HepG2 (cell line): ENCODE measurements at places on chromosomes 7 and 10. TPM values are rescaled to one million over a fixed set of nuclear protein-coding genes. Genes with fewer than 3 reads are reported as not detected.

TAS2R3 gene
- 0.72 and 0.74 TPM in 2 replicates for polyA plus RNA-seq

HOXA9 gene
- polyA plus RNA-seq, result not detected in 2 replicates

GNGT1 gene
- polyA plus RNA-seq, result not detected in 2 replicates

ZNF365 gene
- not detected in 2 replicates for polyA plus RNA-seq

LRIT1 gene
- not detected in 2 replicates for polyA plus RNA-seq

SERPINE1 gene
- 1,576 and 2,365 TPM in 2 replicates for polyA plus RNA-seq

PITX3 gene
- not detected in 2 replicates for polyA plus RNA-seq

TRIL gene
- polyA plus RNA-seq, result 0.18 and 0.26 TPM in 2 replicates

MBLAC1 gene
- polyA plus RNA-seq, result 0.79 and 0.88 TPM in 2 replicates

ACBD7 gene
- 1.1 and 1.4 TPM in 2 replicates for polyA plus RNA-seq

AVL9 gene
- polyA plus RNA-seq, result 28.3 and 29.9 TPM in 2 replicates

NPFFR1 gene
- polyA plus RNA-seq, result not detected in 2 replicates

TUBB8 gene
- polyA plus RNA-seq, result 0.26 and 0.50 TPM in 2 replicates

UBE3C gene
- 27.0 and 28.2 TPM in 2 replicates for polyA plus RNA-seq

TEX36 gene
- not detected in 2 replicates for polyA plus RNA-seq

PDE1C gene
- not detected in 2 replicates for polyA plus RNA-seq

CRTAC1 gene
- not detected in 2 replicates for polyA plus RNA-seq

GDF2 gene
- not detected in 2 replicates for polyA plus RNA-seq

NEURL1 gene
- polyA plus RNA-seq, result 0.01 TPM in 1 of 2 replicates, not detected in the other

GRM8 gene
- not detected in 2 replicates for polyA plus RNA-seq

FRA10AC1 gene
- 6.4 and 7.4 TPM in 2 replicates for polyA plus RNA-seq

NANOS1 gene
- polyA plus RNA-seq, result 1.7 and 2.2 TPM in 2 replicates

CYP3A7 gene
- 5.7 and 5.8 TPM in 2 replicates for polyA plus RNA-seq

PIK3AP1 gene
- polyA plus RNA-seq, result 3.6 and 4.6 TPM in 2 replicates

MMP21 gene
- polyA plus RNA-seq, result not detected in 2 replicates

CAV1 gene
- polyA plus RNA-seq, result 0.08 and 0.40 TPM in 2 replicates

SLC26A5 gene
- polyA plus RNA-seq, result 0.04 and 0.08 TPM in 2 replicates

OR6V1 gene
- not detected in 2 replicates for polyA plus RNA-seq

ATXN7L1 gene
- polyA plus RNA-seq, result 4.1 and 4.3 TPM in 2 replicates

ATRNL1 gene
- 0.01 TPM in 1 of 2 replicates, not detected in the other for polyA plus RNA-seq

GIMAP2 gene
- 0.49 and 0.67 TPM in 2 replicates for polyA plus RNA-seq

FAM13C gene
- 0.04 and 0.26 TPM in 2 replicates for polyA plus RNA-seq

ACSM6 gene
- not detected in 2 replicates for polyA plus RNA-seq

LYZL1 gene
- polyA plus RNA-seq, result not detected in 2 replicates

SUN3 gene
- not detected in 2 replicates for polyA plus RNA-seq

CEP55 gene
- 3.4 and 6.5 TPM in 2 replicates for polyA plus RNA-seq

C7orf57 gene
- polyA plus RNA-seq, result not detected in 2 replicates

CPA4 gene
- 0.20 and 0.39 TPM in 2 replicates for polyA plus RNA-seq

IFIT1B gene
- polyA plus RNA-seq, result not detected in 2 replicates

TLX1 gene
- polyA plus RNA-seq, result 0.20 and 0.26 TPM in 2 replicates

MRLN gene
- polyA plus RNA-seq, result not detected in 2 replicates

NPSR1 gene
- polyA plus RNA-seq, result not detected in 2 replicates

OPALIN gene
- polyA plus RNA-seq, result not detected in 2 replicates

PANK1 gene
- 15.6 and 18.2 TPM in 2 replicates for polyA plus RNA-seq

GPRIN2 gene
- not detected in 2 replicates for polyA plus RNA-seq
